ENCODE measurements at places on chromosomes 12 and 14. TPM values are rescaled to one million over a fixed set of nuclear protein-coding genes. Genes with fewer than 3 reads are reported as not detected.

PAN2 gene
- 10.6 TPM for total RNA-seq

ESR2 gene
- total RNA-seq: 0.99 TPM

TMEM132C gene
- 0.26 TPM for total RNA-seq

ERBB3 gene
- 0.11 TPM for total RNA-seq

CCDC177 gene
- total RNA-seq: not detected

PLA2G1B gene
- not detected for total RNA-seq
